ENCODE measurements at places on chromosomes 7 and 10.

DNA sequence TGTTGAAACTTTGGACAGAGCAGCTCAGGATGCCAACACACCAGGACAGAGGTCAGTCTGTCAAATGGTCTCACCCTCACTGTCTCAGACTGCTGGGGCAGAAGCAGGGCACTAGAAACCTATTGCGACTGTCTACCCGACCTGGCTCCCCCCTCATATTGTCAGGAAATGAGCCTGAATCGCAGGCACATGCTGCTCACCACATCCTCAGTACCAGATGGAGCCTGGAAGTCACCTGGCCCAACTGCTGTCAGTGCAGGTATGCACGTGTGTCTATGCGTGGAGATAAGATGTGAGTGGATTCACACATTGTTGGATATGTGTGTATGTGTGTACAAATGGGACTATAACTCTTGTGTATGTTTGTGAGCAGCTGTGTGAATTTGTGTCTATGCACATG lies 3.2 kb upstream of the CDHR1 start:
- DNase-seq: no peak

GRCh38 chr7:93544691-93545090 lies 29.8 kb downstream of the CALCR start:
- no peak for DNase-seq

DNA sequence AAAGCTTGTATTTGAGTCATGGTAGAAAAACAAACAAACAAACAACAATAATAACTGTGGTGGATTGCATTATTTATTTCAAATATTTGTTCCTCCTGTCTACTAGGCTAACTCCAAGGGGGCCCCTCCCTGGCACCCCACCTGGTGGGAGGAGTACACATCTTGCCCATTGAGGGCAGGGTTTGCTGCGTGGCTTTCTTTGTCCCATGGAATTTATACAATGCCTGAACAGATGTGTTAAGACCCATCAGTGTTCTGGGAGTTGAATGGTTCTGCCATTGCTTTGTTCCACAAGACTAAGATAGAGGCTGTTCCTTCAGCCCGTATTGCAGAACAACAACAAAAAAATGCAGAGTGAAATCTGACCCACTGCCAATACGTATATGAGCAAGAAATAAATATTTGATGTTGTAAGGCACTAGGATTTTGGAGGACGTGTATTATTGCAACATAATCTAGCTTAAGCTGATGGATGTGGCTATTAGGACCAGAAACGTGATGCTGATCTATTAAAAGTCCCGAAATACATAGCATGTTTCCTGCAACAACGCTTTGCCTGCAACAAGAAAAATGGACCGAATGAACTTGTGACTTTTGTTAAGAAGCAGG lies 119.1 kb upstream of the JCAD start:
- DNase-seq: no peak

DNA sequence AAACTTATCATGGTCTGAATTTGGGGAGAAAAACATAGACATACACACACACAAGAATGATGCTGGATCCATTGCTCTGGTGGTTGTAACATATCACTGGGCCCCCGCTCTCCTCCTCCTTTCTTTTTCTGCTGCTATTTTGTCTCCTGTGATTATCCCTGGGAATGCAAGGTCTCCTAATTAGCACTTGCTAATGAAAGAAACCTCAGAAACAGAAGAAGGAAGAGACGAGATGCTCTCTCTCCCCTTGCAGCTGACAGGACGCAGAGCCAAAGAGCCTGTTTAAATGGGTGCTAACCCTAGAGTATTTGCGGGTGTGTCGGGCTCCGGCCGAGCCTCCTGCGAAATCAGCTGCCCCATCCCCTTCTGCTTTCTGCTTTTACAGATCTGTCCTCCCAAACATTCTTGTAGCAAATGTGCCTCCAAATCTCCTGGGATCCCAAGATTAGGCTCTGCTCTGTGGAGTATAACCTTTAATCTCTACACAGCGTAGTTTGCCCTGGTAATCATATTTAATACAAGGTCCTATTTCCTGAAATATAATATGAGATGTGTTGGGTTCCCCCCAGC lies 81.5 kb downstream of the FRMPD2 start:
- no peak for DNase-seq

DNA sequence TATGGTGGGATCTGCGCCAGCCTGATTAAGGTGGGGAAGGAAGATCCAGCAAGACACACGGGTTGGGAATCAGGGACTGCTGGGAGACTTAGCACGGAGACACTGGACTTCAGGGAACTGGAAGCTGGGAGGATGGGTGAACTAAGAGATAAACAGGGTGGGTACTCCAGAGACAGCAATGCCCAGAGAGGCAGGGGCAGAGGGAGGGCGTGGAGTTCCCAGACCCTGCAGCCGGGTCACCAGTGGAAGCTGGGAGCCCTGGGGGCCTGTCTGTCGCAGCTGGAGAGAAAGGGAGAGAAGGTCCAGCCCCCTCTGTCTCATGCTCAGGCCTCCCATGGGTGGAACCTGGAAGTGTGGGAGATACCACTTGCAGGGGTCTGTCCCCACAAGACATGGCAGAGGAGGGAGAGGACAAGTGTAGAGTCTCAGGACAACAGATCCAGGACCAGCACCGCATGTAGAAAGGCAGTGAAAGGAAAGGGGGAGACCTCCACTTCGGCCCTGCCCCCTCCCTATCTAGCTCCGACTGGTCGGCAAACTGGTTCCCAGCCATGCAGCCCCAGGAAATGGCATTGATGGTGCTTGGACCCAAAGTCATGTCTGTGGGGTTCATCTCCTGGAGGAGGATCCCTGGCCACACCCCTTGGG lies 44.4 kb downstream of the AOC1 start:
- DNase-seq: no peak

DNA sequence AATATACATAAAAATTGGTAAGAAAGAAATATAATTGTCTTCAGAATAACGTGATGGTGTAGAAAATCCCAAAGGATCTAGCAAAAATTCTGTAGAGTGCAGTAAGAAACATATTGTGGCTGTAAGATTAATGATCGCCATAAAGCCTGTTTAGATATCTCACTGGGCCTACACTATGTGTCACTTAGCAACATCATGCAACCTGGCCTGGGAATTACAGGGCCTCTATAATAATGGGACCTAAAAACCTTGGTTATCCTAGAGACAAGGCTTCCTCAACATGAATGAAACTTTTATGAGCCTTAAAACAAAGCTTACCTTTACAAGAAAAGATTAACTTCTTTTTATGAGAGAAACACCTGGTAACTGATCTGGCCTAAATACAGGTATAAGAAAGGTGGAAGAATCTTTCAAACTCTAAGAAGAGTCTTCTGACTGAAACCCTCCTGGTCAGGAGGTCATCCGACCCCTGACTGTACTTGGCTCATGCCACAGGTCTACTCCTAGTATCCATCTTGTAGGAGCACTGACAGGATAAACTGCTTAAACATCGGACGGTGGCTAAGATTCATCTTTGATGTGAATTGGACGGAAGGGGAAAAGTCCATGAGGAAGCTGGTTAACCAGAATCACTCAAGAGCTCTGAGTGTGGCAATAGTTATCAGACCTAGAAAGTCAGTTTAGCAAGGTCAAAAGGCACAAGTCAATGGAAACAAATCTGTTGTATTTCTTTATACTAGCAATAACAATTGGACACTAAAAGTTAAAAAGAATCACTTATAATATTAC lies 1155.1 kb upstream of the SORCS1 start:
- DNase-seq: no peak

DNA sequence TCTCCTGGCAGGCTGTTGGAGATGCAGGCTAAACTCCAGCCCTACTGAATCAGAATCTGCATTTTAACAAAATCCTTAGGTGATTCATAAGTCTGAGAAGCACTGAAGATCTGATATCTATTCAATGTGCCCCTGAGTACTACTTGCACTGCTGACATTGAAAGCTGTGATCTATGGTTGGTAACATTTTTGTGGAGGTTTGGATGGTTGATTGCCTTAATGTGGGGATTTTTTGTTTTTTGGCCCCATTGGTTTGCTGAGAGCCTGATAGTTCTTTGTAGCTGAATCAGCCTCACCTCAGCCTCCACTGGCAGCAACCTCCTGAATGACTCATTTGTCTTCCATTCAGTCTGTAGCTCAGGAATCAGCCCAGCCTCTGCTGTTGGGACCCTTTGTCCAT lies 14.7 kb upstream of the LRRN3 start:
- no peak for DNase-seq

DNA sequence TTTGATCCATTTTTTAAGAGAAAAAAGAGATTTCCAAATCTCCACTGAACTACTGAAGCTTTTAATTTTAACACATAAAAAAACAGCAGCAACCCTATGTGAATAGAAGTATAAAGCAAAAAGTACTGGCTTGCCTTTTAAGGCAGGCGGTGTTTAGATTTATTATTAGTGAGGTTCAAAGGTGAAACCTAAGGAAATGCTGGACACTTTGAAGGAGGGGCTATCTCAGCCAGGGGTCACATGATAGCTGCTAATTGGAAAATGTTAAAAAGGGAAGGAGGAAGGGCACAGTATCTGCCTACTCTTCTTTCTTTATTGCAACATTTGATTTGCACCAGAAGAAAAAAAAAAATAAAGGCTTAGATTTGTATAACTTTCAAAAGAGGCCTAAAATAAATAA lies 183.8 kb downstream of the SKAP2 start:
- no peak for DNase-seq

GRCh38 chr7:47826754-47827153 lies 121.5 kb downstream of the PKD1L1 start:
- DNase-seq: no peak

DNA sequence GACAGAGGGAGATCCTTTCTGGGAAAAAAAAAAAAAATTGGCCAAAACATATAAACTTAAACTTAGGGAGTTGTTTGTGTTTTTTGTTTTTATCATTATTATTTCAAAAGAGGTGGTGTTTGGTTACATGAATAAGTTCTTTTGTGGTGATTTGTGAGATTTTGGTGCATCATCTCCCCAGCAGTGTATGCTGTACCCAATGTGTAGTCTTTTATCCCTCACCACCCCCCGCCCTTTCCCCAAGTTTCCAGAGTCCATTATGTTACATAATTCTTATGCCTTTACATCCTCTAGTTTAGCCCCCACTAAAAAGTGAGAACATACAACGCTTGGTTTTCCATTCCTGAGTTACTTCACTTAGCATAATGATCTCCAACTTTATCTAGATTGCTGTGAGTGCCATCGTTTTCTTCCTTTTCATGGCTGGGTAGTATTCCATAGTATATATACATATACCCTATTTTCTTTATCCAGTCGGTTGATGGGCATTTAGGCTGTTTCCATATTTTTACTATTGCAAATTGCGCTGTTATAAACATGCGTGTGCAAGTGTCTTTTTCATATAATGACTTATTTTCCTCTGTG lies 148.1 kb upstream of the ZNF92 start:
- no peak for DNase-seq

GRCh38 chr7:105799677-105800076 lies 76.7 kb downstream of the ATXN7L1 start:
- no peak for DNase-seq

DNA sequence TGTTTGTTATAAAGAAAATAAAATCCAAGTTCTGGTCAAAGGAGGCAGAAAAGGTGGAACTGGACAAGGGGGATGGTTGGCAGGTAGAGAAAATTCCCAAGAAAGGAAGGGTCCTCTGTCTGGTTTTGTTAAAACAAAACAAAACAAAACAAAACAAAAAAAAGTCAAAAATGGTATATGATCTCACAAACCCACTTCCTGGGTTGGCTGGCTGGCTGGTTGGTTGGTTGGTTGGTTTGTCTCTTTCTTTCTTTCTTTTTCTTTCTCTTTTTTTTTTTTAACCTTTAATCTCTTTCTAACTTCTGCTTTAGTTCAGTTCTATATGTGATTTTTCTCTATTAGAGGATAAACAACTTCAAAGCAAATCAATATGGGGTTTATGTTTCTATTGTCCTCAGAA lies 41.1 kb upstream of the CPN1 start:
- DNase-seq: no peak

DNA sequence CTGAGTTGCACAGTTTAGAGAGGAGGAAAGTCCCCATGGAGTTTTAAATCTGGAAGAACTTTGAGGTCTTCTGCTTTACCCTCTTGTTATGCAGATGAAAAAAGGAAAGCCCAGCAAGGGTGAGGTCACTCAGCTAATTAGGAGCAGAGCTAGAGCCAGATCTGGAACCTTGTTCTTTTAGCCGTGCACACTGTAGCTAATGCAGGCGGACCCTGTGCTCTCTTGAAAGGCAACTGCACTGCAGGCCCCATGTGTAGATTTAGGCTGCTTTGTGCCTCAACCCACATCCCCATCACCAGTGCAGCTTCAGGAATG lies 63.4 kb downstream of the SYPL1 start:
- no peak for DNase-seq

GRCh38 chr7:93559639-93560491 lies 14.7 kb downstream of the CALCR start:
- no peak for DNase-seq
